ENCODE measurements at places on chromosomes 5 and 9.

DNA sequence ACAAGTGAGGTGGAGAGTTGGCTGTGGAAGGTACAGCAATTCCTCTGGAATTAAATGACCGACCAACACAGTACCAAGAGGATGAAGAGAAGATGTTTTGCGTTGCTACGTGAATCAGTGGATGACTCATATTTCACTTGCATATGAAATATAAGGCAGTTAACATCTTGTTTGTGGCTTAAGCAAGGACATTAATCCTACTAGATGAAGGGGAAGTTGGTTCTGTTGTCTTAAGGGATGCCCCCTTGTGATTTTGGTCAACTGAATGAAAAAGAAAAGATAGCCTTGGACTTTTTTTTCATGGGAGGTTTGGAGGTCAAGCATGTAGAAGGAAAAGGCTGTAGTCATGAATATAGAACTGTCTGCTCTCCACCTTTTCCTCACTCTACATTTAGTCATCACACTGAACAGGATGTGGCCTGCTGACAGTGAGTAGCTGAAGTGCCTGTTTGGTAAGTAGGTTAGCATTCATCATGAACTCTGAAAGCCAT, 33.9 kb downstream of the VLDLR start:
- peak overlapping the region; percentile 65 for H3K4me3 ChIP-seq
- no peaks in the 10 kb centered on the region for H3K27me3 ChIP-seq

DNA sequence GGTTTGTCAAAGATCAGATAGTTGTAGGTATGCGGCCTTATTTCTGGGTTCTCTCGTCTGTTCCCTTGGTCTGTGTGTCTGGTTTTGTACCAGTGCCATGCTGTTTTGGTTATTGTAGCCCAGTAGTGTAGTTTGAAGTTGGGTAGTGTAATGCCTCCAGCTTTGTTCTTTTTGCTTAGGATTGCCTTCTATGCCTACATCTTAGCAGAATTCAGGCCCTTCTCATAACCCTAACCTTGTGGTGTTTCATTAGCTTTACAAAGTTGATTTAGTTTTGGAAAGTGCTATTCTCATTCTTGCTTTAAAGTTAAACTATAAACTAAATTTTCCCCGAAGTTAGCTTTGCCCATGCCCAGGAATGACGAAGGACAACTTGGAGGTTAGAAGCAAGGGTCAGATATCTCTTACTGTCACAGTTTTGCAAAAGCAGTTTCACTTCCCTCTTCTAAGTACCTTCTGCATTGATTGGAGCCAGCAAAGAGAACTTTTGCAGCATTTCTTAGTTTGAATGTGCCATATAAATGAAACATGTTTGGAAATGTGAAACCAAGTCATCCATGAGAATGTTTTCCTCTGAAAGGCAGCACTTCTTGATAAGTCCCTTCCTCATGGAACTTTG, 274.3 kb upstream of the DMRT1 start:
- peaks cover 3% of the 10 kb centered on the region for H3K36me3 ChIP-seq
- H3K4me3 ChIP-seq: no peak overlapping the region
- H3K27me3 ChIP-seq: peaks cover 6% of the 10 kb centered on the region
- no peak for DNase-seq

- H3K27ac ChIP-seq: no peak overlapping the region
- H3K36me3 ChIP-seq: no peaks in the 10 kb centered on the region
- peaks cover 42% of the 10 kb centered on the region for H3K27me3 ChIP-seq
Measured at GRCh38 chr5:11396917-11397316, 507.3 kb downstream of the CTNND2 start.

GRCh38 chr5:89900346-89900745, 509.2 kb downstream of the CETN3 start:
- no peaks in the 10 kb centered on the region for H3K36me3 ChIP-seq
- no peaks in the 10 kb centered on the region for H3K4me1 ChIP-seq
- DNase-seq: no peak
- no peak overlapping the region for H3K4me3 ChIP-seq

GRCh38 chr9:91933556-91934352, 16.3 kb downstream of the ROR2 start:
- peak overlapping the region; percentile 31 for H3K4me3 ChIP-seq
- no peak overlapping the region for H3K27ac ChIP-seq
- H3K4me1 ChIP-seq: peaks cover 5% of the 10 kb centered on the region
- H3K27me3 ChIP-seq: peaks cover 16% of the 10 kb centered on the region

DNA sequence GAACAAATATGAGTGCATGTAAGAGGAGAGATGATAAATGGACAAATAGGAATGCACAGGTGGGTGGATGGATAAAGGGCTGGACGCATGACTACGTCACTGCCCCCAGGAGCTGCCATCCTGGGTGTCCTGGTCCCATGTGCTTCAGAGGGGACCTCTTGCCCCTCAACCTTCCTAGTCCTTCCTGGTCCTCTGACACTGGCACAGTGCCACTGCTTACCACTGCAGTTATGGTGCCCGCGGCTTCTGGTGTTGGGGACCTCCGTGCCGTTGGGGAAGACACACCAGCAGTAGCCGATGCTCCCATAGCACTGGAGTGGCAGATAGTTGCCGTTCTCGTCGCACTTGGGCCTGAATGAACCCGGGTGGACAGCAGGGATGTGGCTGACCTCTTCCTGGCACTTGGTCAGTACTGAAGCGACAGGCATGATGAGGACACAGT, 9.8 kb downstream of the CD74 start:
- no peak for DNase-seq
- no peak overlapping the region for H3K4me3 ChIP-seq
- no peaks in the 10 kb centered on the region for H3K27me3 ChIP-seq
- peaks cover 19% of the 10 kb centered on the region for H3K36me3 ChIP-seq
- H3K4me1 ChIP-seq: peaks cover 20% of the 10 kb centered on the region
- H3K27ac ChIP-seq: peak overlapping the region; percentile 90

DNA sequence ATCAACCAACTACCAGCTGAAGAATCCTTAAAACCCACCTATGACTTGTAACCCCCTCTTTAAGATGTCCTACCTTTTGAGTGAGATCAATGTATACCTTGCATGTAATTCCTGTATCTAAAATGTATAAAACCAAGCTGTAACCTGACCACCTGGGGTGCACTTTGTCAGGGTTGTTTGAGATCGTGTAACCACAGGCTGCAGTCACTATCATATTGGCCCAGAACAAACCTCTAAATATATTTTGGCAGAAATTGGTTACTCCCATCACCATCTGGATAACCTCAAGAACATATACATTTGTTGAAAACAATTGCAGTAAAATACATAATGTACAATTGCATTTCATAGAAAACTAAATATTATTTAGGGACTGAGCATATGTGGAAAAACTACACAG, 8.4 kb downstream of the CARNMT1 start:
- peak overlapping the region; percentile 31 for H3K4me3 ChIP-seq
- no peaks in the 10 kb centered on the region for H3K36me3 ChIP-seq
- H3K27ac ChIP-seq: no peak overlapping the region
- no peak for DNase-seq
- no peaks in the 10 kb centered on the region for H3K27me3 ChIP-seq
- peaks cover 23% of the 10 kb centered on the region for H3K4me1 ChIP-seq

DNA sequence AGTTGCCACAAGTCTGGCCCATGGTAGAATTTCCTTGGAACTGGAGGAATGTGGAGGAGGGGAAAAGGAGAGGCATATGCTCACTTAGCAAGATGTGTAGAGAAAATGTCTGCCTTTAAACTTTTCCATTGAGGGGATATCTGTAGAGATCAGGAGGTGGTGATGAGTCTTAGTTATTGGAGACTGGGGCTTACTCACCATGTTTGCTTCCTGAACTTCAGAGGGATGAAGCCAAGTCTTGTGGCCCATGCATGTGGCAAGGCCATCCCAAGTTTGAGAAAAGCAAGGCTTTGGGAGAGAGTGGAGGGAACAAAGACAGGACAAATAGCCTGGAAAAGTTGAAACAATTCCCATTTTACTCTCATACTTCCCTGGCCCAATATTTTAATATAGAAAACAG, 124.5 kb downstream of the GDNF start:
- H3K4me1 ChIP-seq: peaks cover 11% of the 10 kb centered on the region
- H3K27me3 ChIP-seq: no peaks in the 10 kb centered on the region
- peaks cover 6% of the 10 kb centered on the region for H3K36me3 ChIP-seq
- DNase-seq: no peak
- H3K27ac ChIP-seq: no peak overlapping the region
